Progenitor cell of endocrine pancreas (in vitro differentiated cells): ENCODE measurements at places on chromosomes 3 and 15.

- no peak for DNase-seq
Observed at GRCh38 chr15:51313074-51313393, 25.4 kb downstream of the CYP19A1 start.

DNA sequence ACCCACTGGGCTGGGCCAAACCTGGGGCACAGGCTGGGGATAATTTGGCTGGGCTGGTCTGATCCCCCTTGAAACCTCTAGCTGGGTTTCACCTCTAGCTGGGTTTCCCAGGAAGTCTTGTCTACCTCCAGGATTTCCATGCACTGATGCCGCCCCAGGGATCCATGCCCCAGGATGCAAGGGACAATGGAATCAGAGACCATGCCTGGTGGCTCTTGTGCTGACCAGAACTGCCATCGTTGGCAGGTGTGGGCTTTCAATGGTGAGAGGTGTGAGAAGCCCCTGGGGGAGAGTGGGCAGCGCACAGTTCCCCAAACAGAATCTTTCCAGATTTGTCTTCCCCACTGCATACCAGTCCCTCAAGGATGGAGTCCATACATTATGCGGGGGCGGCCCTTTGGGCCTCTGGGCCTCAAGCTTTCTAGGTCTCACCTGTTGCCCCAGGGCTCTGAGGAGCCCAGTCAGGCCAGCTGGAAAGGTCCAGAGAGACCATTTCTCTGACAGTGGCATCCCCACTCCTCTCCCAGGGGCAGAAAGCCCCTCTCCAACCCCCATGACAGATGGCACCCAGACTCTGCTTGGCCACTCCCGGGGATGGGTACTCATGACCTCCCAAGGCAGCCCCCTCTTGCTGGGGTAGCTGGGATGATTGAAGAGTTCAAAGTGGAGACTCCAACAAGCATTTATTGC lies 35.4 kb downstream of the EPHB3 start:
- no peak for DNase-seq

DNA sequence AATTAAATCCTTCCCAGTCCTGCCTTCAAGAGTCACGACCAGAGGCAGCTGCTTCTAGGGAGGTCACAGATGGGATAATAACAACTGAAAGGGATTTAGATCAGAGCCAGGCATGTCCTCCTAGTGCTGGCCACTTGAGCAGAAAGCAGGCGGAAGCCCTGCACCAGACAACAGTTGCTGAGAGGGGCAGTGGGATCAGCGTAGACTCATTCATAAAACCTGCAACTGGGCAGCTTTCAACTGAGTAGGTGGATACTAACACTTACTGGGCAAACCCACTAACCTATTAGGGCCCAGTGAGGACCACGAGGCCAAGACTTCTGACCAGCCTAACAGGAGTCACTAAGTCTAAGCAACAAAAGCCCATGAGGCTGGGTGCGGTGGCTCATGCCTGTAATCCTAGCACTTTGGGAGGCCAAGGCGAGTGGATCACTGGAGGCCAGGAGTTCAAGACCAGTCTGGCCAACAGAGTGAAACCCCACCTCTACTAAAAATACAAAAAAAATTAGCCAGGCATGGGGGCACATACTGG lies 67.0 kb downstream of the DAPK2 start:
- DNase-seq = no peak

GRCh38 chr3:45551214-45552010 lies 43.1 kb upstream of the LIMD1 start:
- DNase-seq = no peak

- no peak for DNase-seq
Observed at GRCh38 chr3:189490749-189491148, 140.4 kb upstream of the TP63 start.

DNA sequence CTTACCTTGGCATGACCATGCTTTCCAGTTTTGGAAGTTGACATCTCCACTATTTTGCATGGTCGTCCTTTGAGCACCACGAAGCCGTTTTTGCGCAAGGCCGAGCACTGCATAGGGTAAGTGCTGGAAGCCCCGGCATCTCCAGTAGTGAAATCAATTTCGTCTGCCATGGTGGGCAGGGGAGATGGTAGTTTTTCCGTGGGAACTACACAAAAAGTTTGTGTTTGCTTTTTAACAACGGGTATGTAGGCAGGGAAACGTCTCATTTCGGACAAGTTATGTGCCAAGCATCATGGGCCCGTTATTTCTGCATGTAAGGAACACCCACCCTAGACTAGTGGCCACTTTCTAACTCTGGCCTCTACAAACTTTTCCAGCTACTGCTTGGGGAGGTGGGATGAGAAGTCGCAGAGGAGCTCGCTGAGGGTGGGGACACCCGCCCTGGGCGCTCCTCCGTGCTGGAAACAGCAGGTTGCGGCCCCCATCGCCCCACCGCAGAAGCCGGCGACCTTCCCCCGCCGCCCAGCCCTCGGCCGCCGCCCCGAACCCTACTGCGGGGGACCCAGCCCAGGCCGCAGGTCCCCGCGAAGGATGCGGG lies 701 bp downstream of the EIF5A2 start:
- DNase-seq = no peak

GRCh38 chr15:47820057-47820746 lies 102.9 kb downstream of the SEMA6D start:
- no peak for DNase-seq

- DNase-seq = no peak
Observed at GRCh38 chr3:17175187-17175807, 290.5 kb downstream of the PLCL2 start.

GRCh38 chr15:81014446-81015093 lies 13.8 kb downstream of the TLNRD1 start:
- no peak for DNase-seq

- DNase-seq = no peak
Observed at GRCh38 chr3:187920030-187920429, 174.8 kb upstream of the BCL6 start.

DNA sequence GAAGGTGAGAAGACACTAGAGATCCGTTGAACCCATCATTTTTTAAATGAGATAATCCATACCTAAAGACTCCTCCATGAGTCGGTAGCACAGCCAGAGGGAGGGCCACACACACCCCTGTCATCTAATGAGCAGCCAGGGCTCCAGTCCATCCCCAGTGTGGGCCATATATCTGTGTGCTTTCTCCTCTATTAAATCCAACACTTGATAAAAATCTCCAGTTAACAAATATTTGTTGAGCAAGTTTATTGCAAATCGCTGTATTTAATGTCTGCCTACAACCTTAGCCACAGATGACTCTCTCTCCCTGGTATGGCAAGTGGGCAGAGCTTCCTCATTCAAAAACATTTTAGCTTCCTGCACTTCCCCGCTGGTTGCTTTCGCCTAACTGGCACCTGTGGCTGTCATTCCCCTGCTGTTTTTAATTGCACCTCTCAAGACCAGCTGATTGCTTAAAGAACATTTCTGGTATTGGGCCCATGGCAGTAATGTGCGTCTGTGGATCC lies 82.8 kb downstream of the SMAD3 start:
- no peak for DNase-seq

DNA sequence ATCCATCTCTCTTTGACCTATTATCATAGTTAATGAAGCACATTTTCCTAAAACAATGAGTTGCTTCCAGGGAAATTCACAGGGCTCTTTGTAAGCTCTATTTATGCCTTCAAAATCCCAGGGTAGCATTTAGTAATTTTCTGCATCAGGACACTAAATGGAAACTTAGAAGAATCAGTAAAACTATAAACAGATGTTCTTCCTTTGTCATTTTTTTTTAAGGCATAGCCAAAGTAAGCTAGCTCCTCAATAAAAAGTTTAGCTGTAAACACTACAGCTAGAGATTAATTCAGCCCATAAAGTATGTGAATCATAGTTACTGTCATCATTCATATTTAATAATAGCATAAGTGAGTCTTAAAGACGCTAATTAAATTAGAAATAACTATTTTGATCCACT lies 79.3 kb downstream of the RPL22L1 start:
- no peak for DNase-seq

- no peak for DNase-seq
Observed at GRCh38 chr15:84009616-84010015, 226.0 kb upstream of the GOLGA6L4 start.

GRCh38 chr15:100095541-100096247 lies 246.1 kb downstream of the ADAMTS17 start:
- DNase-seq = no peak

GRCh38 chr3:55322638-55323037 lies 164.5 kb downstream of the WNT5A start:
- DNase-seq = no peak

DNA sequence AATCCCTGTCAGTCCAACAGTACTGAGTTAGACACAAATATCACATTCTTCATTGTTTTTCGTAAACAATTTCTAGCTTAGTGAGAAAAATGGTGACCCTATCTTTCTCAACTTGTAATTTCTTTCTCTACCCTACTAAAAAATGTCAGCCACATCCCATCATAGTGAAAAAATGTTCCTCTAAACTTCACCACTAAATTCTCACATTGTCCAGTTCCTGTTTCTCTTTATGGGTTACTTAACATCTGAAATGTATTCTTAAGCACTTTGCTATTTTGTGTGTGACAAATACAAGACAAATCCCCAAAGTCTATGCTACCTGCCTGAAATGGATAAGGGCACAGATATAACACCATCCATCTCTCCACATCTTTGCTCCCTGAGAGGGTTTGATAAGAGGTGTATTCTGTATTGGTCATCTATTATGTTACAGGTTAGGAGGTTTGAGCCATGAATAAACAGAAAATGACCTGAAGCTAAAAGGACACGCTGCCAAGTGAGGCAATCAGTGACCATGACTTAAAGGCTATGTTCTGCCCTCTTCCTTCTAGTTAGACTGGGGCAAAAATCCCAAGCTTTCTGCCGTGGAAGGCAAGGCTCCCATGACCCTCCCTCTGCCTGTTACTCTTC lies 118.2 kb downstream of the GADL1 start:
- DNase-seq = no peak

DNA sequence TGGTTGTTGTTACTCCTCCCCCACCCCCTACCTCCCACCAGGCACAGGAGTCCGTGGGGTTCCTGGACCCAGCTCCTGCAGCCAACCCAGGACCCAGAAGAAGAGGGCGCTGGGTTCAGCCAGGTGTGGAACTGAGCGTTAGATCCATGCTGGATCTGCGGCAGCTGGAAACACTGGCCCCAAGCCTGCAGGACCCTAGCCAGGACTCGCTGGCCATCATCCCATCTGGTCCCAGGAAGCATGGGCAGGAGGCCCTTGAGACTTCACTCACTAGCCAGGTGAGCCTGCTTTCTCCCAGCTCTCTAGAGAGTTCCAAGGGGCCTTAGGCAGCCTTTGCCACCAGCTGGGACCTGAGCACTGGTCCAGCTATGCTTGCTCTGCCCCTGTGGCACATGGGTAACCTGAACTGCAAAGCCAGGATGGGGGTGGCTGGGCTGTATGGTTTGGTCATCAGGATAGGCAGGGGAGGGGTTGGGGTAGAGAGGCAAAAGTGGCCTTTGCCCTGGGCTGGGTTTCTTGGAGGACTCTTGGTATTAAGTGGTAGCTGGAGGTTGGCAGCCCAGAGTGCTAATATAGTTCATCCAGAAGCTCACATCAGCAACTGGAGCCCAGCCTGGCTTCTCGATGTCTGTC lies 7.0 kb upstream of the JMJD7 start:
- no peak for DNase-seq

DNA sequence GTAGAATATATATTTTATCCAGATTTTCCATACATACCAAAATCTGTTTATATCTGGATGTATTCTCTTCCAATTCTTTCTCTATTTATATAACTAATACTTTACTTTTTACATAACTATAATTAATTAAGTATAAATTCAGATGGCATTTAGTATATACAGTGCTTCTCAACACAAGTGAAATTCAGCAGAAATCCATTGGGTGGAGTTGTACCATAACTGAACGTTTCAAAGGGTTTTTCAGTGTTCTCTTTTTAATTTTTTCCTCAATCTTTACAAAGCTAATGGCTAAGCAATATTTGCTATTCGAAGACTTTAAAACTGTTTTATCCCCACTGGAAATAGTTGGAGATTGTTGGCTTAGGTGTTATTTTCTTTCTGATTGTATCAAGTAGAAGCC lies 13.9 kb upstream of the ZBBX start:
- no peak for DNase-seq

DNA sequence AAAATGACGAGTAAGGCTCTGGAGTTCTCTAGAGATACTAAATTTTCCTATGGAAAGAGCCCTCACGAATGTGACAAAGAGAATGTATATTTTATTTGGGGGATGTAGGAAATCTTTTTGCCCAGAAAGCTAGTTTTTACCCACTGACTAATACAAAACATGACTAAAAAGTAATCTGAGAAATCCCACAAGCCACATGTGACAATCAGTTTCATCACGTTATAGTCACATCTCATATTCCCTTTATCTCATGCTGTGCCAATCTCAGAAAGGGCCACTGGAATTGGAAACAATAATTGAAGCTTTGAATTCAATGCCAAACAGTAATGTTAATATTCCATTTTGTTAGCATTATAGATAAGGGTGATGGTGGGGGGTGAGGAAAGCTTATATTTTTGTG lies 509.0 kb upstream of the GOLIM4 start:
- DNase-seq = no peak

GRCh38 chr15:51079226-51079625 lies 15.5 kb downstream of the TNFAIP8L3 start:
- no peak for DNase-seq
